ENCODE measurements at places on chromosomes 3 and 15. TPM values are rescaled to one million over a fixed set of nuclear protein-coding genes. Genes with fewer than 3 reads are reported as not detected.
A peak's percentile ranks its signal among the peaks of the same experiment; 100 is the strongest.

GRCh38 chr3:108125153-108125543 lies 34.3 kb upstream of the CD47 start:
- no peak for DNase-seq

- no peak for DNase-seq
Measured at GRCh38 chr15:70517194-70517590, 246.2 kb downstream of the UACA start.

DNA sequence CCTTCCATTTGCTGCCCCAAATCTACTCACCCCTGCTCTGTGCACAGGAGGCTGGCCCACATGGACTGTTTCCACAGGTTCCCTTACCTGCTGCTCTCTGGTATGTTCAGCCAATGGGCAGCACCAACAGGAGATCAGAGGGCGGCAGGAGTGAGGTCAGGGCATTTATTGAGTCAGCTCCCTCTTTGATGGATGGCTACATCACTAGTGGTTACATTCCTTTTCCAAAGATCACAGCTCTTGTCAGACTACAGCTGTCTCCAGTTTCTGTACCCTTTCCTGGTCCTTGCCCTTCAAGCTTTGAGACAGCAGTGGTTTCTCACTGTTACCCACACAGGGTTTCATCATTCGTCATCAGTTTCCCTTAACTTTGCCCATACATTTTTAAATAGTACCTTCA lies 325.1 kb downstream of the SUCLG2 start:
- no peak for DNase-seq

DNA sequence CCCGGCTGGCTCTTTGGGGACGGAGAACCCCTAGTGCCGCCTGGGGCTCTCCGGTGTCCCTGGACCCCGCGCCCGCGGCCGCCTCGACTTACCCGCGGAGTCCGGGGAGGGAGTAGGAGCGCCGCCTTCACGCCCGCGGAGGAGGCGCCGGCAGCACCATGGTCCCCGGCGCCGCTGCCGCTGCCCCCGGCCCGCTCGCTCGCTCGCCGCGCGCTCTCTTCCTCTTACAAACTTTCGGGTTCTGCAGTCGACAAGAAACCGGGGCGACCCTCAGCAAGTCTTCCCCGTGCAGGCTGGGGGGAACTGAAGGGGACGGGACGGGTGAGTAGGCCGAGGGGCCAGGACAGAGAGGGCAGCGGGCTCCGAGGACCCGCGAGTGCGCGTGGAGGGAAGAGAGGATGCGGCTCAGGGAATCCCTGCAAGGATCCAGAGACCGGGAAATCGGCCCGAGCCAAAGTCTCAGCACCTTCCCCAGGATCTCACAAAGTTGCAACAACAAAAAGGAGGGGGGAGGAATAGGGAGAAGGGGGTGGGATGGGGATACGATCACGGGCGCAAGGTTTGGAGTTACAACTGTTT lies 2.0 kb downstream of the FOXP1 start:
- peak; percentile 23 for DNase-seq

- no peak for DNase-seq
Measured at GRCh38 chr15:51163843-51164242, 69.1 kb upstream of the TNFAIP8L3 start.

GRCh38 chr3:2661078-2661477 lies 449.1 kb downstream of the IL5RA start:
- DNase-seq: no peak

DNA sequence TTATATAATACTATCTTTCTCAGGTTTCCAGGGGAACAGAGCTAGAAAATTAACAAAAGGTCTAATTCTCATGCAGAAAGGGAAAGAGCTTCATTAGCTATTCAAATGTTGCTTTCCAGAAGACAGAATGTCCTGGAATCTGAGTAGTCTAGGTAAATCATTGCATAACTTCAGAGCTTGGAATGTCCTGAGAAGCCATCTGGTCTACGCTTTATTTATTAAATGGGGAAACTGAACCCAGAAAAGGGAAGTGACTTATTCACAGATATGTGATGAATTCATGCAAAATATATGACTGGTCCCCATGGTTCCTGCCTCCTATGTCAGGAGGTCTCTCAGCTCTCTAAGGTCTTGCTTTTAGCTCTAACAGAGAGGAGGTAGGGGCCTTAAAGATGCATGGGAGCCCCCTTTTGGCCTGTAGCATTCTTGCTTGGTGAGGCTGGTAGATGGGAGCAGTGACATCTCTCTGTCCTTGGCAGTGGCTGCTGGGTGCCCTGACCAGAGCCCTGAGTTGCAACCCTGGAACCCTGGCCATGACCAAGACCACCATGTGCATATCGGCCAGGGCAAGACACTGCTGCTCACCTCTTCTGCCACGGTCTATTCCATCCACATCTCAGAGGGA lies 99.2 kb downstream of the CEMIP start:
- peak; percentile 33 for DNase-seq

GRCh38 chr15:73849641-73850040 lies 23.7 kb upstream of the TBC1D21 start:
- DNase-seq: no peak

GRCh38 chr15:100765467-100766241 lies 114.0 kb upstream of the ALDH1A3 start:
- DNase-seq: no peak

- peak; percentile 97 for DNase-seq
Measured at GRCh38 chr3:13414040-13414729, 5.9 kb downstream of the NUP210 start.

- DNase-seq: no peak
Measured at GRCh38 chr15:67838789-67839332, 984 bp downstream of the RNU6-1 start.

GRCh38 chr3:167662919-167663400 lies 9.2 kb upstream of the WDR49 start:
- DNase-seq: no peak

DNA sequence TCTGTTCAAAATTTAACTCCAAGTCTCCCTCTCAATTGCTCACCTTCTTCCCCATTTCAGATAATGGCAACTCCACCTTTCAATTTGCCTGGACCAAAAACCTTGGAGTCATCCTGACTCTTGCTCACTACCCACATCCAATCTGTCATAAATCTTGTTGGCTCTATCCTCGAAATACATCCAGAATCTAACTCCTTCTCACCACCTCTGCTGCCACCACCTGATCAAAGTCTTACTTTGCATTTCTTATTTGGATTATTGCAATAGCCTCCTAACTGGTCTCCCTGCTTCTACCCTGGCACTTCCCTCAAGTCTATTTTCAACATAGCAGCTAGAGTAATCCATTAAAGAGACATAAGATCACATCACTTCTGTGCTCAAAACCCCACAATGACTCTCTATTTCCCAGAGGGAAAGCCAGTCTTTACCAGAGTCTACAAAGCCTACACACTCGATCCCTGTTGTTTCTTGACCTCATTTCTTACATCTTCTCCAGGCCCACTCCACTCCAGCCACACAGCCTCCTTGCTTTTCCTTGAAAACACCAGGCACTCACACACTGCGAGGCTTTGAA lies 86.6 kb downstream of the GPR156 start:
- no peak for DNase-seq

DNA sequence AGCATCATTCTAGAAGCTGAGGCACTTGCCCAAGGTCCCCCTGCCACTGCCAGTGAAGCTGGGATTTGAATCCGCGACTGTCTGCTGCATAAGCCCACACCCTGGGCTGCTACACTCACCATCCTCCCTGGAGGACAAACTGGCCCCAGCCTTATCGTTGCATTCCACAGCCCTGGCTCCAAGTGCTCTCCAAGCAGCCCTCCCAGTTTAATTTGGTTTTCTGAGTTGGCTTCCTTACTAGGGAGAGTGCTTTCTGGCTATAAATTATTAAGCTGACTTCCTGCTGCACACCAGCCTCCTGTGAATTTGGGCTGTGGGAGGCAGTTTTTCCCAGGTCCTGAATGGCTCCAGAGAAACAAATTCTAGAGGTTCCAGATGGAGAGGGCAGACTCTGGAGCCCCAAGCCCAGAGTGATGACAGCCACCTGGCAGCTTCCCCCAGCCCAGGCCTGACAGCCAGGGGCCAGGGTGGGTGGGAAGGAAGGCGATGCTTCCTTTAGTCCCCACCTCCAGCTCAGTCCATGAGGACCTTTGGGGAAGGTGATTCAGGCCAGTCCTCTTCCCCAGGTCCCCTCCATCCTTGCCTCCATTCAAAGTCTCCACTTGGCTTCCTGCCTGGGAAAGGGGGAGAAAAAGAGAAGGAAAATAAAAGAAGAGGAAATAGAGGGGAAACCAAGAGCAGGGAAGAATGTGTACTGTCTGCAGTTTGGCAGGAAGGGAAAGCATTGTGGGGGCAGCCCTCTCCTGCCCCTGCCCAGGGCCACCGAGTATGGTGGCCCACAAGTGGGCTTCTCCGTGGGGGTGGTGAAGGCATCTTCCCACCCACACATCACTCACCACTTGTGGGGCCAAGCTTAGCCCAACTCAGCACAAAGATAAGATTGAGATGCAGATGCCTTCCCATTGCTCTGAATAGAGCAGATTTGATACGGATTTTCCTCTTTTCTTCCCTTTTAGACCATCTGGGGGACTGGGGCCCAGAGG lies 69.6 kb downstream of the SEMA5B start:
- no peak for DNase-seq

- DNase-seq: no peak
Measured at GRCh38 chr3:65342084-65342683, 654.4 kb upstream of the ADAMTS9 start.

GRCh38 chr15:100189849-100190248 lies 151.9 kb downstream of the ADAMTS17 start:
- DNase-seq: no peak

DNA sequence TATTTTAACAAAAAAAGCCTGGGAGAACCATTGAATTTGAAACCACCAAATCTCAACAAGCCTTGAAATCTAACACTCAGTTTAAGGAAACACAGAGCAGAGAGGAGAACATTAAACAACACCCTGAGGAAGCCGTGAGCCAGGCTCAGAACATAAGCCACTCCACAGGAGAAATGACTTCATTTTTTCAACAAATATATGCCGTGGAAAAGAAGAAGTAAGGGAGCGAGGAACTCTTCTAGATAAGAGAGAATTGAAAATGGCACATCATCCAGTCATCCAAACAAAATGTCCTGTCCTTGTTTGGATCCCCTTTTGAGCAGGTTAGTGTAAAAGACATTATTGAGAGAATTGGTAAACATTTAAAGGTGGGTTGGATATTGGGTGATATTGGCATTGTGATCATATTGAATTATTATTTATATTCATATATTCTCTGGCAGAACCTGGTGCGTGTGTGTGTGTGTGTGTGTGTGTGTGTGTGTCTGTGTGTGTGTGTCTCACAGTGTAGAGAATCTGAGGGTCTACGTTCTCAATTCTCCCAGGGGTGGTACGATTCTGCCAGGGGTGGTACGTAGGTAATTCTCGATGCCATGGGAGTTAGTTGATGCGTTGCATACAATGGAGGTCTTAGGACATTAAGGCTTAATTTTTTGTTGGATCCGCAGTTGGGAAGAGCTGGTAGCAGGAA lies 94.4 kb downstream of the ST6GAL1 start:
- no peak for DNase-seq

DNA sequence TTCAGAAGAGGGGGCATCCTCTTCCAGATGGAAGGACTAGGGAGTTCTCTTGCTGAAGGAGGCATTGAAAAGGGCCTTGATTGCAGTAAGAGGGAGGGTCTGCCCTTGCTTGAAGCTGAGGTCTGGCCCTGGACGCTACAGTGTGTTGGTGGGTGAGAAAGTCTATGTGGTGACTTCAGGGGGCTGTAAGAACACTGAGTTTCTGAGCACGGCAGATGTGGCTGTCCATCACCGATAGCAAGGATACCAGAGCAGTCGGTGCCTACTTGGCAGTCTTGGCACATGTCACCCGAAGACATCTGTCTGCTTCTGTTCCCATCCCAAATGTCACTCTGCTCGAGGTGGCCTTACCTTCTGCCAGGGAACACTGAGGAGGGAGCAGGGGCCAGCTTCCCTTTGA lies 631.1 kb upstream of the CFAP20DC start:
- DNase-seq: no peak

GRCh38 chr3:190155752-190156151 lies 35.1 kb upstream of the P3H2 start:
- no peak for DNase-seq

GRCh38 chr15:80173022-80173759 lies 20.4 kb downstream of the FAH start:
- peak; percentile 57 for DNase-seq

- DNase-seq: no peak
Measured at GRCh38 chr3:63673111-63673510, 20.6 kb downstream of the SNTN start.

DNA sequence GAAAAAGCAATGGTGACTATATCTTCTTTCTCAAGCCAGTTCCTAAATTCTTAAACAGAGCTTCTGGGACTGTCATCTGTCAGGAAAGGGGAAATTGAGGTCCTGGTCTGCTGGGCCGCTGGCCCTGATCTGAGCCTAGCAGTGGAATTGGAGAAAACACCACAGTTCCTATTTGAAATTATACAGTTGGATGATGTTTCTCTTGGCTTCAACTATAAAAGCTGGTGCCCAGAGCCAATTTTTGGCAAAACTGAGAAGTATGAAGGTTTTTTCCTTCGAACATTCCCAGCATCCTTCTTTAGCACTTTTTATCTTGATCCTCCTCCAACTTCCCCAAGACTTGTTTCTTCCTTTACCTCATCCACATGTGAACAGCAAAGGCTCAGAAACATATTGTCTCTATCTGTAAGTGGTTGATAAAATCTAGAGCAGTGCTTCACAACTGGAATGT lies 83.9 kb downstream of the CD47 start:
- DNase-seq: peak; percentile 40

DNA sequence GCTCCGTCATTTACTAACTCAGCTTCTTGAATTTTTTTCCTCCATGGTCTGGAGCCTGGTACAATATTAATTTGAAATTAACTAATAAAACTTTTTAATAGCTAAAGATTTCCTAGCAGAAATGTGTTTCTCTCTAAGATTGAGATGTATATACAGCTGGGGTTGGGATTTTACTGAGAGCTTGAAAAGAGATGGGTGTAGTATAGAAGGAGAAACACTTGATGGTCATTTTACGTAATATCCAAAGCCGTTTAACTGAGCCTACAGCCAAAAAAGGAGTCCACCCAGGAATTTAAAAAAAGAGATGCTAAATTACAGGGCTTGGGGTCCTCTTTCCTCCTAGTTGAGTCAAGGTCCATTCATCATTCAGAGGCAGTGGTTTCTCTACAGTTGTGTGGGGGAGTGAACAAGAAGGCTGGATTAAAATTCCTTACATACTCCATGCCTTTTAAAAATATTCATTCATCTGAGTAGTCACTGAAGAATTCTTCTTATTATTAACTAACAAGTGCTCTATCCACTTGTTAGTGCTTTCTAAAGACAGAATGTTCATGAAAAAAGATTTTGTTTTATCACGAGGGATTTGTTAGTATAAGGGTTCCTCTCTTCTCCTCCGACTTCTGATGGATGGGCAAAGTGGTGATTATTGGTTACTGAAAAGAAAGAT lies 255.3 kb upstream of the IL12A start:
- no peak for DNase-seq

GRCh38 chr3:7385635-7386034 lies 524.7 kb downstream of the GRM7 start:
- no peak for DNase-seq

GRCh38 chr3:193816656-193817311 lies 223.8 kb downstream of the OPA1 start:
- no peak for DNase-seq

The FOXB1 gene
- polyA plus RNA-seq: not detected

The GOLGA6B gene
- not detected for polyA plus RNA-seq

The GOLGA6A gene
- polyA plus RNA-seq: not detected

The MESP1 gene
- polyA plus RNA-seq: 0.04 TPM

The RYR3 gene
- polyA plus RNA-seq: not detected

The GOLGA6D gene
- polyA plus RNA-seq: not detected

The SH2D7 gene
- polyA plus RNA-seq: not detected

The SUCNR1 gene
- 0.20 TPM for polyA plus RNA-seq

The MINAR1 gene
- polyA plus RNA-seq: not detected

The EPHA6 gene
- polyA plus RNA-seq: not detected

The GOLGA8M gene
- 0.39 TPM for polyA plus RNA-seq

The PP2D1 gene
- not detected for polyA plus RNA-seq

The PIK3CB gene
- 20.4 TPM for polyA plus RNA-seq
